Mesangial cell (primary cell): ENCODE measurements at places on chromosomes 3 and 15. TPM values are rescaled to one million over a fixed set of nuclear protein-coding genes. Genes with fewer than 3 reads are reported as not detected.

Gene SMCO1
- not detected in 2 replicates for total RNA-seq

Gene SLC2A2
- 1.9 TPM in 1 of 2 replicates, not detected in the other for total RNA-seq

Gene IL5RA
- total RNA-seq, result not detected in 2 replicates

Gene MUSTN1
- total RNA-seq, result not detected in 2 replicates
